ENCODE measurements at places on chromosomes 6 and 20.

DNA sequence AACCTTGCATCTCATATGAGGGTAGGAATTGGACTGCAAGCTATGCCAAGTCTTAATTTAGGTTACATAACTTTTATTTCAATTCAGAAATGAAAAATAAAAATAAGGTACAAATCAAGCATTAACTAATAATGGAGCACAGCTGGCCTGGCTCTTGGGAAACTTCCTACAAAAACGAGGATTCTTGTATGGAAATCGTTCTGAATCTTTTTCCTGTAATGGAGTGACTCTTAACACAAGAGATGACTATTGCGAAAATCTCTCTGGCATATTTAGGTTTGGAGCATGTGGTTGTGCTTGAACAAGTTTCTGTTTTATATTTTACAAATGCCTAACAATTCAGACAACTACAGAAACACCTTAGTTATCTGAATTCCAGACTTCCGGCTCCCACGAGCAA is 34.0 kb upstream of the PI16 start:
- no peak for DNase-seq

DNA sequence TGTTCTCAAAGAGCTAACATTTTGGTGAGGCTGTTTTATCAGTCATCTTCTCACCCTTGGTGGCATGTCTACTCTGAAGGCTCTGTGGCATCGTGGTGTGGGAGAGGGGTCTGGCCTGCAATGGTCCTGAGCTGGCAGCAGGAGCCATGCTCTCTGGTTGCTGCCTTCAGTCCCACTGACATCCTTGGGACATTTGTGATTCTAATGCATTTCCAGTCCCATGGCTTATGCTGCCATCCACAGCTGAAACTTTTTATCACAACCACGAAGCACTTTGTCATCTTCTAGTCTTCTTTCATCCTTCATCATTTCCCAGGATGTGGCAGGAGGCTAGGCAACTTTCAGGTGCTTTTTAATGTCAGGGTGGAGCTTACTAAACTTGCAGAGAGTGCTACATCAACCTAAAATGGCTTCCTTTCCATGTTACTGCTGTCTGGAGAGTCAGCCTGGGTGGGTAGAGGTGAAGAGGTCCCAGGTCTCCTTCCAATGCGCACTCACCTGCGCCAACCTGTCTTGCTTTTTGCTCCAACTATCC is 77.1 kb downstream of the GPR63 start:
- no peak for DNase-seq

DNA sequence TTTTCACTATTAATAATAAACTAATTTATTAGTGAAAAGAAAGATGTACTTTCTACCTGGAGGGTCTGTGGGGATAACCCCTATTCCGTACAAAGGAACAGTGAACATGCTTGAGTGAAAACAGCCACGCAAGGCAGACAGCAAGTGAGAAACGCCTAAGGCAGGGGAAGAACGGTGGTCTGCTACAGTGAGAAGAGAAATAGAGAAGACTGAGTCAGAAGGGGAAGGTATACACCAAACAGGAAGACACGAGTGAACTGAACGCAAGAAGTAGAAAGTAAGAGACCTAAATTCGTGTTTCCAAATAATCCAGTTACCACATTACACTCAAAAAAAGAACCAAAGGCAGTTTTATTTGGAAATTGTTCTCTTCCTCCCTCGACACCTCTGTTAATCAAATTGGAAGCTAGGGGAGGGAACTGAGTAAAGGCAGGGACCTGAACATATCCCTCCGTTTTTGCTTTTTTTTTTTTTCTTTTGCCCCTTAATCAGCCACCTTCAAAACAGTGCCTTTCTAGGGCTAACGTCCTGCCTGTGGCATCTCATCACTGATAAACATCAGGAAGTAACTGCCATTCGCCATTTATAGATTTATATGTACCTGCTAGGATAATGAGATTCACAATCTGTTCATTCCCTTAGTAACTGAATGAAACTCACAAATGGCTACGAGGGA is 48.9 kb downstream of the ATXN1 start:
- DNase-seq = peak; percentile 39

GRCh38 chr6:4091941-4092340 is 13.0 kb upstream of the FAM217A start:
- DNase-seq = no peak

DNA sequence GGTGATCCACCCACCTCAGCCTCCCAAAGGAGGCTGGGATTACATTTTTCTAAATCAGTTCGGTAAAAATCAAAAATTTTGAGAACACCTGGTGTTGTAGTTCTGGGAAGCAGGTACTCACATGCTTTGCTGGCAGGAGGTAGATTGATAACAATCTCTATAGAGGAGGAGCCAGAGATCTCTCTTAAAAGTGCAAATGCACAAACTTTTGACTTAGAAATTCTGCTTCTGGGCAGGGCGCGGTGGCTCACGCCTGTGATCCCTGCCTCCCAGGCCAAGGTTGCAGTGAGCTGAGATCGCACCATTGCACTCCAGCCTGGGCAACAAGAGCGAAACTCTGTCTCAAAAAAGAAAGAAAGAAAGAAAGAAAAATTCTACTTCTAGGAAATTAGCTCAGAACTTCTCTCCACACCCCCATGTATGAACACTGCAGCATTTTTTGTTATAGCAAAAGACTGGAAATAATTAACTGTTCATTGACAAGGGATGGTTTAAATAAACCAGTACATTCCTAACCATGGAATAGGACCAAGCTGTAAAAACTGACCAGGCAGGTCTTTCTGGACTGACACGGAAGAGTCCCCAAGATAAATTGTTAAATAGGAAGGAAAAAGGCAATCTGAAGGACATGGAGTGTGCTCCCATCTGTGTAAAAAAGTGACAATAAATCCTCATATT is 14.4 kb upstream of the TRIB3 start:
- no peak for DNase-seq

GRCh38 chr6:48073976-48074767 is 36.8 kb downstream of the PTCHD4 start:
- DNase-seq = no peak

DNA sequence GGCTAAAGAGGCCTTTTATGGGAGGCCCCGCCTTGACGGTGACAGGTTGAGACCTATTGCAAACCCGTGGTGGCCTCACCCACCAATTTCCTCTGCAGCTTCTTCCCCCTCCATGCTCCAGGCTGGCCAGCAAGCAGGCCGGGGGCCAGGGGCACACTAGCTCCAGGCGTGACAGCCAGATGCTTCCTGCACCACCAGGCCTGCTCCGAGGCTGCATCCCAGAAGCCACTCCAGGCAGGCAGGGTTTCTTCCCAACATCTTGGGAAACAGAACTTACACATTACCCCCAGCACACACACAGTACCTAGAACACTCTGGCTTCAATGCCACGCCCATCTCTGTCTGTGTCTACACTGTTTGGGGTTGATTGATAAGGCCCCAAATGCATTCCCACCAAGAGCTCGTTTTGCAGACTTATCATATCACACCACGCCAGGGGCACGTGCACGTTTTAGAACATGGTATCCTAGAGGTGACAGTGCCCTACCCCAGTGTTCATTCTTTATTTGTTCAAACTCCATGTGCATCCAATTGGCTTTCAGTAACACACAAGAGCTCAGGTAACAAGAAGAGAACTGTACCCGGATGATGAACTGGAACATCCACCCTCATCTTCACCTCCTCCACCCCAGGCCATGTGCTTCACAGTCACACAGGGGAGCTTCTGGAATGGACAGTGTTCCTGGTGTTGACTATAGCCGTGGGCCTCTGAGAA is 221.4 kb upstream of the RREB1 start:
- peak; percentile 75 for DNase-seq

DNA sequence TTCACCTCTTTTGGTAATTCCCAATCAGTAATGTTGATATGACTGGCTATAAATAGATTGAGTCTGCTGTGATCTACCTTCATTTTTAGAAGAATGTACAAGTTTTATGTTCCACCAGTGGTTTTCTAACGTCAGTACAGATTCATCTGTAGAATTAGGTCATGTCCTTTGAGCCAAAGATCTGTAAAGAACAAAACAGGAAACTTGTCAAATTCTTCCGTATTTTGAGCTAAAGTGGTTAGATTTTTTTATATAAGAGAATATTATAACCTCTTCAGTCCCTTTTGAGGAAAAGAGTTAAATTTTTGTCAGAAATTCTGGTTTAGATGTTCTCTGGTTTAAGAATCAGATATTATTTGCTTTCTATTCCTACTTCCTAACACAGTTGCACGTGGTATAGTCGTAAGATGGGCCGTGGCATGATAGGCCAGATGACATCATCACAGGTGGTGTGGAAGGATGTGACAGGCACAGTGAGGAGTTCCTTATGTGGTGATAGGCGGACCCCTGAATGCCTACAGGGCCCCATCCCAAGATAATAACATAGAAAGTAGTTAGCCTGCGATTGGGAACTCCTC is 62.3 kb downstream of the SNX9 start:
- no peak for DNase-seq

DNA sequence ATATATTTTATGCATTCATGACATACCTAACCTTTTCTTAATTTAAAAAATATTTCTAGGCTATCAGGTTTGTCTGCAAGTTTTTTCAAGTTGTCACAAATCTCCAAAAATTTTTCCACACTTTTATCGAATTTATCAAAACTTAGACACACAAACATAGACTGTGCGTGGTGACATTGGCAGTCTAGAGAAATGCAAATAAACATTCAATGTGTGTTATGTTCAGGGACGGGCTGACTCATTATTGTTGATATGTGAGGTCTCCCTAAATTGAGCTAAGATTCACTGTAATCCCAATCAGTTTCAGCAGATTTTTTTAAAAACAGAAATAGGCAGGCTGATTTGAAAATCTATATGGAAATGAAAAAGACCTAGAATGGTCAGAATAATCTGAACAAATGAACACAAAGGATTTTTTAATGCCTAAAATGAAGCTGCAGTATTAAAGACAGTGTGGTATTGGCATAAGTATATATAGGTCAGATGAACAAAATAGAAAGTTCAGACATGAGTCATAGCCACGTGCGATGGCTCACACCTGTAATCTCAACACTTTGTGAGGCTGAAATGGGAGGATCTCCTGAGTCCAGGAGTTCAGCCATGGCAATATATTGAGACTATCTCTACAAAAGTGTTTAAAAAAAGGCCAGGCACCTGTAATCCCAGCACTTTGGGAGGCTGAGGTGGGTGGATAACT is 19.2 kb downstream of the BLTP3A start:
- no peak for DNase-seq

GRCh38 chr20:23407781-23408464 is 13.4 kb downstream of the NAPB start:
- DNase-seq = no peak

- DNase-seq = no peak
Observed at GRCh38 chr6:3175715-3176402, 18.5 kb upstream of the TUBB2A start.

- DNase-seq = no peak
Observed at GRCh38 chr6:159639721-159640120, 53.3 kb downstream of the SOD2 start.

- no peak for DNase-seq
Observed at GRCh38 chr20:50315586-50316551, 125.2 kb downstream of the CEBPB start.

DNA sequence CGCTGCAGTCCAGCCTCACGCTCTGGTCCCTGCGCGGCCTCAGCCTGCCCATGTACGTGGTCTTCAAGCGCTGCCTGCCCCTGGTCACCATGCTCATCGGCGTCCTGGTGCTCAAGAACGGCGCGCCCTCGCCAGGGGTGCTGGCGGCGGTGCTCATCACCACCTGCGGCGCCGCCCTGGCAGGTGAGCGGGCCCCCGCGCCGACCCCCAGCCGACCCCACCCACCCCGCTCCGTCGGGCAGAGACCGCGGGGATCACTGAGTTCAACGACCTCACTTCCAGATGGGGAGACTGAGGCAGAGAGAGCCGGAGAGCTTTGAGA is 545 bp downstream of the SLC35D3 start:
- DNase-seq = no peak

DNA sequence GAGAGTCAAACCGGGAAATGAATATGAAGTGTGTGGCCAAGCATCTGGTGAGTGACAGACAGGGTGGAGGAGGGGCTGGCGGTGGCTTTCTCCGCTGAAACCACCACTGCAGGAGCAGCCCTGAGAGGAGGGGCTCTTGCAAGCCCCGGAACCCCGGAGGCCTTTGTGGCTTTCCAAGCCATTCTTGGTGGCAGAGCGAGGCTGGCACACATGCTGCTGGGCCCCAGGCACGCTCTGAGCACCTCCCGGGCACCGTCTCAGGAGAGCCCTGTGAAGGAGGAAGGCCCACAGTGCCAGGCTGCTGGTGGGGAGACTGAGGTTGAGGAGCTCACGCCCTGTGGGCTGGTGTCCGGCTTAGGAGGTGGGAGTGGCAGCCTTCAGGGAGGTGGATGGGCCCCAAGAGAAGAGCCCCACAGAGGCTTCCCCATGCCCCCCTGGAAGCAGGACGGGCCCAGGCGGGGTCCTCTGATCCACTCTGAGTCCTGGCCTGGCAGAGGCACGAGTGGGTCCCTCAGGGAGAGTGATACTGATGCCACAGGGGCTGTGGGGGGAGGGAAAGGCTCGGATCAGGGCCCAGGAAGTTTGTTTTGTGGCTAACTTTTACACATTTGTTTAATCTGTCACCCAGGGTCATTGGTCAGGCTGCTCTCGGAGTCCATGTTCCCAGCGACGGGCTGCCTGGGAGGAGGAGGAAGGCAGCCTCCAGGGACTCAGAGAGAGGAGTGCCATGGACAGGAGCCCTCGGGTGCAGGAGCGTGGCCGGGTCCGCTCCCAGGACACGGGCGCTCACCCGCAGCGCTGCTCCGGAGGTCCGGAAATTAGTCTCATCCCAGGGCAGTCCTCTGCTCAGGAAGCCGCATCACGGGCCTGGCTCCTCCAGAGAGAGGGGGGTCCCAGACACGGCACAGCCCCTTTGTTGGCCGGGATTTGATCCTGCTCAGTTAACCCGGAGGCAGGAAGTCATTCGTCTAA is 170.7 kb downstream of the ERMARD start:
- peak; percentile 79 for DNase-seq

DNA sequence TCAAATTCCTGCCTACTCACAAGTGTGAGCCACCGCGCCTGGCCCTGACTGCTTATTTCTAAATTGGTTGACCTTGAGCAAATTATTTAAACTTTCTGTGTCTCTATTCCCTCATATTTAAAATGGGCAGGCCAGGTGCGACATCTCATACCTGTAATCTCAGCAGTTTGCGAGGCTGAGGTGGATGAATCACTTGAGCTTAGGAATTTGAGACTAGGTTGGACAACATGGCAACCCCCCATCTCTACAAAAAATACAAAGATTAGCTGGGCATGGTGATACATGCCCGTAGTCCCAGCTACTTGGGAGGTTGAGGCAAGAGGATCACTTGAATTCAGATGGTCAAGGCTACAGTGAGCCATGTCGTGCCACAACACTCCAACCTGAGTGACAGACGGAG is 26.5 kb downstream of the DCBLD1 start:
- DNase-seq = no peak

GRCh38 chr20:16575390-16576140 is 2.3 kb upstream of the KIF16B start:
- no peak for DNase-seq

GRCh38 chr6:74577619-74578018 is 628.2 kb downstream of the COL12A1 start:
- DNase-seq = peak; percentile 27

DNA sequence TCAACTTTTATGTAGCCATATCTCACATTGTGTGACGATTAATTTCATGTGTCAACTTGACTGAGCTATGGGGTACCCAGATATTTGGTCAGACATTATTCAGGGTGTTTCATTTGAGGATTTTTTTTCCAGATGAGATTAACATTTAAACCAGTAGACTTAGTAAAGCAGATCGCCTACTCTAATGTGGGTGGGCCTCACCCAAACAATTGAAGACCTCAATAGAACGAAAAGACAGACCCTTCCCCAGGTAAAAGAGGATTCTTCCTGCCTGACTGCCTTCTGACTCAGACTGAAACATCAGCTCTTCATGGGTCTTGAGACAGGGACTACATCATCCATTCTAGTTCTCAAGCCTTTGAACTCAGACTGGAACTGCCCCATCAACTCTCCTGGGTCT is 231.7 kb upstream of the SASH1 start:
- no peak for DNase-seq

- no peak for DNase-seq
Observed at GRCh38 chr6:20313960-20314530, 87.6 kb upstream of the E2F3 start.
